ENCODE measurements at places on chromosomes 11 and 22.

- no peak for DNase-seq
Observed at GRCh38 chr22:32562916-32563315, 88.3 kb downstream of the FBXO7 start.

- DNase-seq = no peak
Observed at GRCh38 chr22:46561435-46561905, 24.1 kb upstream of the CELSR1 start.

DNA sequence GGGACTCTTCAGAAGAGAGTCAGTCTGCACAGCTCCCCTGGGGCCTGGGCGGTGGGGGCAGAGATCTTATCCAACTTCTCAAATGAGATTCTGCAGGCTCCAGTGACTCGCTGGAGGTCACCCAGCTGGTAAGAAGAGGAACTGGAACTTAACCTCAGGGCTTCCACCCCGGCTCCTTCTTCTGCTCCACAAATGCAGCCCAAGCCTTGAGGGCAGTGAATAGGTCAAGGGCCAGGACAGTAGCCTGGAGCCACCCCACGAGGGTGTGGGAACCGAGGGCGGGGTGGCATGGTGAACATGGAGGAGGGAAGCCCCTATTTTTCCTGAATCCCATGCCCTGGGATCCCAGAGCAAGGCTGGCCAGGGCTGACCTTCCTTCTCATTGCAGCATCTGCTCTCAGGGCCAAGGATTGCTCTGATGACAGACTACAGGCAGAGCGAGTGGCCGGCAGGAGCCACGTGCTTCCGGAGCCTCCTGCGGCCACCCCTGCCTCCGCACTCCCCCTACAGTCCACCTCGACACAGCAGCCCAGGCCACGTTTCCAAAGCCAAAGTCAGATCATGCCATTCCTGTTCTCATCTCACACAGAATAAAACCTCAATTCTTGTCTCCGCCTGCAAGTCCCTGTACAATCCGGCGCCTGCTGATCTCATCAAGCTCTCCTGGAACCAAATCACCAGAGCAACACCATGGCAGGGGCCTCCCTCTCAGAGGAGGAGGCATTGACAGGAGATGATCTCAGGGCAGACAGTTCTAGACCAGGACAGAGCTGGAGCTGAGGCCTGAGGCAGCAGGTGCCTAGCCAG is 21.1 kb upstream of the UPK3A start:
- no peak for DNase-seq

- DNase-seq = no peak
Observed at GRCh38 chr11:124276081-124276480, 19.9 kb downstream of the OR8G5 start.

DNA sequence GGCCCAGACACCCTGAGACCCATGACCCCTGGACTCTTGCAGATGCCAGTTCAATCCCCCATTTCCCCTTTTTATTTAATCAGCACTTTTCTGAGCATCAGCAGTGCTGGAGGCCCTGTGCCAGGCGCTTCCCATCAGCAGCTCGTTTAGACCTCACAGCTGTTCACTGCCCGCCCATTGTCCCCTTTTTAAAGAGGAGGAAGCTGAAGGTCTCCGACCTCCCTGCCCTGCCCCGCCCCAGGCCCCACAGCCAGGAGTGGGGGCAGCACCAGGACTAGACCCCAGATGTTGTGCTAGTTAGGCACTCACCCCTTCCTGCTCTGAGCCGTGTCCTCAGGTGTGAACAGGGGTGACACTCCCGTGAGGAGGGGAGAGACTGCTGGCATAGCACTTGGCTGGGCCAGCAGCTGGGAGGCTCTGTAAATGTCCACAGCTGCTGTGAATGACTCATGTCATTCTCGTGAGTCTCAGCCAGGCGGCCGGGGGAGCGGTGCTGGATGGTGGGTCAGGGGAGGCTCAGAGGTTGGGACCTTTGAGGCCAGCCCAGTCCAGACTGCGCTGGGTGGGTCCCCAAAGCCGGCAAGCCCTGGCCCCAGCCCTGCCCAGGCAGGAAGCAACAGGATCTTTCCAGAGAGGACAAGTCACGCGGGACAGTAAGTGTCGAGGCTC is 19.9 kb downstream of the EMID1 start:
- DNase-seq = no peak

DNA sequence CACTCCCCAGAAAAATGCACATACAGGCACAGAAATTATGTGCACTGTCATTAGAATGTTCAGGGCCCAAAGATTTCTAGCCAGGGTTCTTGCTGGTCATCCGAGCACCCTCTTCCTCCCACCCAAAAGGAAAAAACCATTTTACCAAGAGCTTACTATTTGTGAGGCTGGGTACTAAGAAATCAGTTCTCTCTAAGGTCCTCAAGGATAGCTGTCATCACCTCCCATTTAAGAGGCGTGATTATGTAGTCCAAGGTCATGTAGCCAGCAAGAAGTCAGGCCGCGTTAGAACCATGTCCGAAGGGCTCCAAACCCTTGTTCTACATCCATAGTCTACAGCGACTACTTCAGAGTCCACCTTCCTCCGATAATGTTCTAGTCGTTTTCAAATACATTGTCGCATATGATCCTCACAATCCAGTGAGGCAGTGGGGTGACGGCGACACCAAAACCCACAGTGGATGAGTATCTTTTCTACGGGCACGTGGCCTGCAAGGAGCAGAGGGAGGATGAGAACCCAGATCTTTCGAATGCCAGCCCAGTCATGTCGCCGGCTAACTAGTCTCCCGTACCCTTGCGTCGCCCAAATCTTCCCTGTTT is 634 bp downstream of the TIMM8B start:
- no peak for DNase-seq

- DNase-seq = no peak
Observed at GRCh38 chr11:38160433-38160832, 1562.4 kb upstream of the RAG2 start.

DNA sequence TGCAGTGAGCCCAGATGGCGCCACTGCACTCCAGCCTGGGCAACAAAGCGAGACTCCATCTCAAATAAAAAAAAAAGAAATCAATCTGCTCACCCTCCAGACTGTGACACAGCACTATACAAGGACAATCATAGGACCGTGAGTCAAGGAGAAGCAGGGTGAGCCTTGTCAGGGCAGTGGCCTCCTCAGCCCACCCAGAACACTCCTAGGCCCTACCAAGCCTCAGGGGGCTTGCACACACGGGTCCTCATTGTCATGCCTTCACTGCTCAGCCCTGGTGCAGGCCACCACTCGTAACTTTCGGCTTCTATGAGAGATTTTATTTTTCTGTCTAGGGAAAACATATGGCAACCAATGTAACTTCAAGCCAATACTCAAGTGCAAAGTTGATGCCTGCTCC is 35.8 kb downstream of the DGCR2 start:
- DNase-seq = no peak

GRCh38 chr11:117607449-117607848 is 189.6 kb downstream of the DSCAML1 start:
- DNase-seq = no peak

DNA sequence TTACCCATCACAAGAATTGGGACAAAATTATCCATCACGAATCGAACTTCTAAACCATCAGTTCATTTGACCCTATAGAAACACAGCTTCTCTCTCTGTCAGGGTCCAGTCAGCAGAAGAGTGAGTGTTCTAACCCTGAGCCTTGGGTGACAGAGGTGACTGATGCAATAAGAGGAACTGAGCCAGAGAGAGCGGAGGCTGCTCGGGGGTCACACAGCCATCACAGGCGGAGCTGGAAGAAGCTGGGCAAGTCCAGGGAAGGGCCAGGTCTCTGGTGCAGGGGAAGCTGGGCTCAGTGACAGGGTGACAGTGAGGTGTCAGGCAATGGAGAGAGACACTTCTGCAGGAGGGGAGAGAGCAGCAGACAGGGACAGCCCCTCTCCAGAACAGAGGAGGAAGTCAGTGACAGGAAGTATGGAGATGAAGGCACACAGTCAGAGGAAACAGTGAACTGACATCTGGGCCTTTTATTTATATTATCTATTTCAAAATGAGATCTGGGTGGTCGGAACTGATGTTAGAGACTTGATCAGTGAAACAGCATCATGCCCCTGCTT is 184.0 kb upstream of the TBCEL start:
- no peak for DNase-seq

DNA sequence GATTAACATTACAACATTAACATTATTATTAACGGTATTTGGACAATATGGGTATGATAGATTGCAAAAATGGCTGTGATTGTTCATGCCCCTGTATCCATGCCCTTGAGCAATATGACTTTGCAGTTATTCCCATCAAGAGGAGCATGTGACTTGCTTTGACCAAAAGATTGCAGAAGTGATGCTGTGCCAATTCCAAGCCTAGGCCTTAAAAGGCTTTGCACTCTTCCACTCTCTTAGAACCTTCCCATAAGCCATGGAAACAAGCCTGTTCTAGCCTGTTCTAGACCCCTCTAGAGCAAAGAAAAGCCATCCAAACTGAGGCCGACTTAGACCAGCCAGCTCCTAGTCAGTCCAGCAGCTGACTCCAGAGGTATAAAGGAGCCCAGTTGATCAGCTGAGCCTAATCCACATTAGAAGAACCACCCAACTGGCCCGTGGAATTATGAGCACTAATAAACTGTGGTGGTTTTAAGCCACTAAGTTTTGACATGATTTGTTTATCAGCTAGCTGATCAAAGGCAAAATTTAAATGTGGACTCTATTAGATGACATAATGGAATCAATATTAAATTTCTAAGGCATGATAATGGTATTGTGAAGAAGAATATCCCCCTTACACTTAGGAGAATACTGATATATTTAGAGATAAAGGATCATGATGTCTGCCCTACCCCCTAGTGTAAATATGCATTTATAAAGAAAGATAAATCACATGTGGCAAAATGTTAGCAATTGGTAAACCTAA is 28.6 kb downstream of the RAB30 start:
- DNase-seq = no peak

DNA sequence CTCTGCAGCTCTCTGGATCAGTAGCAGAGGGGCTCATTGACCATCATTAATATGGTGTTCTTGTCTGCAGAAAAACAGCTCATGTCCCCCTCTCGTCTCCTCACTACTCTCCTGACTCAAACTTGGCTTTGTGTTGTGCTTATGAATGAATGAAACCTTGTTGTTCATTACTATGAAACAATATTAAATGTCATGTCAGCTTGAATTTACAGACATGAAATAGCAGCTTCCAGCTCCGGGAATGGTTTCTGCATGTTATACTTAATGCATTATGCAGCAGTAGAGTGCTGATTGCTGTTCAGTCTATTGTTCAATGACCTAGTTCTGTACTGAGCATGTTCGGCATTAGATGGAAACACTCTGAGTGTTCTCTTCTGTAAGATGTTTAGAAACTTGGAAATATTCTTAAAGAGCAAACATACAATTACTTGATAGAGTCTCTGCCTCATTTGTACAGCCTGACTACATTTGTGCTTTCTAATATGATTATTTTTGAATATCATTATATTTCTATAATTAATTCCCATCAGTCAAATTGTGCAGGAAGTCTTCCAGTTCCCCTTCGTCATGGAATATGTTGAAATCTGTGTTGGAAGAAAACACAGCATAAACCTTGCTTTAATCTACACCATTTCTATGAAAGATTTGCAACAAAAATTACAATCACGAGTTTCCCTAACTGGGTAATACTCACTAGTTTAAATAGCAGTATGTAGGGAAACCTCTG is 340.4 kb downstream of the SOX6 start:
- no peak for DNase-seq

DNA sequence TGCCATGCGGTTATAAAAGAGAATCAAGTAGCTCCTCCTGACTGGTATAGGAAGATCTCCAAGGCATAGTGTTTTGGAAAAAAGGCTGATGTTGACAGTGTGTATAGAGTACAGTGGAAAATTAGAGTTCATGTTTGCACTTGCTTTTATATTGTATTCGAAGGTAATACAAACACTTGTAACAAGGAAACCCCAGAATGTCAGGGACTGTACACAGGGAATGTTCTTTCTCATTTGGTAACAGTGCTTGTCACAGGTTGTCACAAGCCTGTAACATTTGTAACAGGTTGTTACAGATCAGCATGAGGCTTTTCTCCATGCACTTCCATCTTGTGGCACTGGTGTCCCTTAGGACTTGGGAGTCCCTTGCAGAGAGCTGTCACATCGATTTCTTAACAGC is 64.0 kb downstream of the GRK3 start:
- no peak for DNase-seq

DNA sequence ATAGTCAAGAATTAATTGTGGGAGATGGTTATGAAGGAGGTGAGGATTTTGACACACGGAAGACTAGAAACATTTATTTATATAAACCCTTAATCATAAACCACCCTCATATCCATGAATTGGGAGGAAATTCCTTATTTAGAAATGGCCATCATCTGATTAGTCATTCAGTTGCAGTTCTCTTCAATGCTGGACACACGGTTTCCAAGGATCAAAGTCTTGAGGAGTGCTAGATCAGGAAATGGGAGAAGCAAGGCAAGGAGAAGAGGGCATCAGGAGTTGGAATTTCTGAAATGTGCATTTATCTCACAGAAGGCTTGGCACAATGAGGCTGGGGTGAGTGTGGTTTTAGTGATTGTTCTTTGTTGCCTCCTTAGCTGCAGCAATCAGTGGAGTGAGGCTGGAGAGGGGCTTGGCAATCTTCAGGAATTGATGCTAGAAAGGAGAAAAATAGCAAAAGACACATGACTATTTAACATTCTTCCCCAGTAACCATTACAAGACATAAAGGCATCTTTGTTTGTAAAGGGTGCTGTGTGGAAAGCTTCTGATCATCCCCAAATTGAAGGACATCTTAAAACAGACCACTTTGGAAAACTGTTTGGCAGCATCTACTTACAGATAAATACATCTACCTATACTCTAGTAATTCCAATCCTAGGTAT is 21.6 kb upstream of the GDPD4 start:
- DNase-seq = no peak

GRCh38 chr11:78664636-78665035 is 90.0 kb upstream of the NARS2 start:
- no peak for DNase-seq

DNA sequence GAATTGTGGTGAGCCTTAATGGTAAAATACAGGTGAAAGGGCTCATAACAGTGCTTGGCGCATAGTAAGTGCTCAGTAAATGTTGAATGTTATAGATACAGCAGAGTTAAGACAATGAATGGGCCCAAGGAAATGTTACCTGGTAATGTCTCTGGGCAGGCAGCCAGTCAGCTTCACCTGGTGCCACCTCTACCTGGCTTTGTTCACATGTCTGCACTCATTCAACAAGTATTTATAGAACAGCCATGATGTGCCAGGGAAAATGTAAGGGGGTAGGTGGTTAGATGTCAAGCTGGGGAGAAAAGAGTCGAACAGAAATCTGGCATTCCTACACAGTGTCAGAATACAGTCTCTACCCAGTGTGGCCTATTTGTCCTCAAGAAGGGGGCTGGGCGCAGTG is 238.8 kb upstream of the SYN3 start:
- DNase-seq = no peak

DNA sequence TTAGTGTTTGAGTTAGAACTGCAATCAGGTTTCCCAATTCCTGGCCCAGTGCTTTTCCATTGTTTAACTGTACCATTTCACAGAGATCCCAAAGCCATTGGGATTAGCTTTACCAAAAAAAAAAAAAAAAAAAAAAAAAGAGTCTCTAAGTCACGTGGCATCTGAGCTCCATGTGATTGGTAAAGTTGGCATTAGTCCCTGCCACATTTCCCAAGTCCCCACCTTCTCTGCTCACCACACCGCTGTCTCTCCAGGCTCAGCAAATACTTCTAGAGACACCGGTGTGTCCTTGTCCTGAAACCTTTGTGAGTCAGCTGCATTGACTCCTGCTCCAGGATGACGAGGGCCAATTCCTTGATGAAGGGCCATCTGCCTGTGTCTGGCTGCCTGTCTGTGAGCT is 305.3 kb downstream of the KIRREL3 start:
- DNase-seq = no peak

GRCh38 chr22:32682990-32683389 is 118.5 kb upstream of the TIMP3 start:
- no peak for DNase-seq
